ENCODE measurements at places on chromosomes 7 and 10.

DNA sequence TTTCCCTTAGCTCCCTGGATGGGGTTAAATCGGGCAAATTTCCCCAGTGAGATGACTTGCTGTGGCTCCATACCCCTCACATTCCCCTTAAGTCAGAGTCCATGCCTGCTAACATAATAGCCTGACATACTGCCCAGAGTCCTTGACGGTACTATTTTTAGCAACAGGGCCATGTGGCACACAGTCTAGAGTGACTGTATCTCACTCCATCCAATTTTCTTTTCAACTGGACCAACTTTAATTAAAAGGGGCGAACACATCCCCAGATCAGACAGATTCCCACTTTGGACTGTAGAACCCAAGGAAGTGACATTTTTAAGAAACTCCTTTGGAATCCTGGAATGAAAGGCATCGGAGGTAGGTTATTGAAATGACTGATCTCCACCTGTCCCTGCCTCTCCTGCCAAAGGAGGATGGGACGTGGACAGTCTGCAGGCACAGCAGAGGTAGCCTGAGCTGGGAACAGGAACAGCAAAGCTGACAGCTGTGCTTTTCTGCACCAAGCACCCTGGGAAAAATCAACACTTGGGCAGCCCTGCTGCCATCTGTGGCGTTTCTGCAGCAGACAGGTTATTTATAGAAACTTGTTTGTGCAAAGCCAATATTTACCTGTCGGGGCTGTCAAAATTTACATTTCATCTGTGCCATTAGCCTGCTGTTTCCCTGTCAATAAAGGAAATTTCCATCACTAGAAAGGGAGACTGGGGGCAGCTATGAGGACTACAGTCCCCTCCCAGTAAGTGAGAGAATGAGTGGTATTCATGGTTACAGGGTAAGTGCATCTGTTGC lies 221.5 kb upstream of the AOAH start:
- DNase-seq, result no peak

DNA sequence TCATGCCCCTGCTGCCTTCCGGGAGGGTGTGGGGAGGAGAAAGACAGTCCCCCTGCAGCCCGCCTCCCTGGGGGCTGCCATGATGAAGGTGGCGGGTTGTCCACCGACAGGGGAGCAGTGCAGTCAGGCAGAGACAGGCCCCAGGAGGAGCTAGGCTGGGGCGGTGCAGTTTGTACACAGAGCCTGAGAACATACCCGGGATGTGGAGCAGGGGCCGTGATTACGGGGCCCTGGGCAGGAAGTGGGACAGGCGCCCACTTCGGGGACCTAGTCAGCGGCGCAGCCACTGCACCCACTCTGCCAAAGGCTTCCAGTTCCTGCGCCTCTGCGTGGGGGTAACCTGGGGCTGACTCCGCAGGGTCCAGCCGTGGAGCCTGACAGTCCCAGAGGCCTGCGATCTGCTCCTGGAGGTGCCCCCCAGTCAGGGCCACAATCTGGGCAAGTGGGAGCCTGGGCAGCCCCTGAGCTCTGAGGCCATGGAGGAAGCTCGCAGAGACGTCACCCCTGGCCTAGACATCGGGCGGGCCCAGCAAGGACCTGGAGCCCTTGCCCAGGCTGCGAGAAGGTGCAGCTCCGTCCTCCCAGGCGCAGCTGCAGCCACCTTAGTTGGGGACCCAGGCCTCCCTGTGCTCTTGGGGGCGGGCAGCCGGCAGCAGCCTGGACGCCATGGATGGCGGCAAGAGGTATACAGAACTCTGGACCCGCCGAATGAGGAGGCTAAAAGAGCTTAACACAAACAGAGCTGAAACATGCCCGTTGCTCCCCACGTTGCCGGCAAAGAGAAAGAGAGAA lies 1356.8 kb downstream of the XPNPEP1 start:
- DNase-seq, result no peak

DNA sequence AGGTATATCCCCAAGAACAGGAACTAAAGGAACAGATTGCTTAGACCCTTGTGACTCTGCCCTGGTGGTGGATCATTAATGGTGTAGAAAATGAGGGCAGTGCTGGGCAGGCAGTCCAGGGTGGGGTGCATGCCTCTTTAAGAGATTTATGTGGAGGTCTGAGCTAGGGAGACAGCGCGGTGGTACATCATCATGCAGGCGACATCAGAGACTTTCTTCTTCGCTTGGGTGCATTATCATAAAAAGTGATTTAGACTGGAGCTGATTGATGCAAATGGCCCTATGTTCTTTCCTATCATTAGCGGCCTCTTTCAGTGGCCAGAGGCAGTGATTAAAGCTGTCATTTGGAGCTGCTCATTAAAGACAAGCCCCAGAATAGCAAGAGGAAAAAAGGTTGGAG lies 519.1 kb upstream of the GALNT17 start:
- no peak for DNase-seq

DNA sequence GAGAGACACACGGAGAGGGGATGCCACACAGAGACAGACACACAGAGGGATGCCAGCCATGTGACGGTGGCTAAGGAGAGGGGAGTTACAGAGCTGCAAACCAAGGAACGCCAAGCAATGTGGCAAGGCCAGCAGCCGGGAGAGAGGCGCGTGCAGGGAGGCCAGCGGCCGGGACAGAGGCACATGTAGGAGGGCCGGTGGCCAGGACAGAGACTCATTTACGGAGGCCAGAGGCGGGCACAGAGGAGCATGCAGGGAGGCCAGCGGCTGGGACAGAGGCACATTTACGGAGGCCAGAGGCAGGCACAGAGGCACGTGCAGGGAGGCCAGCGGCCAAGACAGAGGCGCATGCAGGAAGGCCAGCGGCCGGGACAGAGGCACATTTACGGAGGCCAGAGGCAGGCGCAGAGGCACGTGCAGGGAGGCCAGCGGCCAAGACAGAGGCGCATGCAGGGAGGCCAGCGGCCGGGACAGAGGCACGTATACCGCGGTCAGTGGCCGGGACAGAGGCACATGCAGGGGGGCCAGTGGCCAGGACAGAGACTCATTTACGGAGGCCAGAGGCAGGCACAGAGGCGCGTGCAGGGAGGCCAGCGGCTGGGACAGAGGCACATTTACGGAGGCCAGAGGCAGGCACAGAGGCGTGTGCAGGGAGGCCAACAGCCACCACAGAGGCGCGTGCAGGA lies 40.4 kb downstream of the INSIG1 start:
- DNase-seq, result no peak

- DNase-seq, result no peak
These were observed 110.9 kb downstream of the SGMS1 start for GRCh38 chr10:50512743-50513416.

DNA sequence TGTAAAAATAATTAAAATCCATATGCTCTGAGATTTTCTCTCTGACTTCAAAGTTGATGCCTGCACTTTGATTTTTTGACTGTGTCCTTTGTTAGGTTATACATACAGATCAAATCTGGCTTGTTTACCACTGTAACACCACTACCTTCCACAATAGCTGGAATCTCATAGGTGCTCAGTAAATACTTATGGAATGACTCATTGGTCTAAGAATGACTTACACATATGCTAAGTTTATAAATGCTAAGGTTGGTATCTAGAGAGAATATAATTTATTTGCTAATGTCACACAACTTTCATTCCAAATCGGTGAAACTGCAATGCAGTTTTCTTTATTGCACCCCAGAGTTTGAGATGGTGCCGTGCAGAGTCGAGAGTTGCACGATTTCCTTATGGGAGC lies 578.5 kb downstream of the SH2D4B start:
- DNase-seq, result no peak

DNA sequence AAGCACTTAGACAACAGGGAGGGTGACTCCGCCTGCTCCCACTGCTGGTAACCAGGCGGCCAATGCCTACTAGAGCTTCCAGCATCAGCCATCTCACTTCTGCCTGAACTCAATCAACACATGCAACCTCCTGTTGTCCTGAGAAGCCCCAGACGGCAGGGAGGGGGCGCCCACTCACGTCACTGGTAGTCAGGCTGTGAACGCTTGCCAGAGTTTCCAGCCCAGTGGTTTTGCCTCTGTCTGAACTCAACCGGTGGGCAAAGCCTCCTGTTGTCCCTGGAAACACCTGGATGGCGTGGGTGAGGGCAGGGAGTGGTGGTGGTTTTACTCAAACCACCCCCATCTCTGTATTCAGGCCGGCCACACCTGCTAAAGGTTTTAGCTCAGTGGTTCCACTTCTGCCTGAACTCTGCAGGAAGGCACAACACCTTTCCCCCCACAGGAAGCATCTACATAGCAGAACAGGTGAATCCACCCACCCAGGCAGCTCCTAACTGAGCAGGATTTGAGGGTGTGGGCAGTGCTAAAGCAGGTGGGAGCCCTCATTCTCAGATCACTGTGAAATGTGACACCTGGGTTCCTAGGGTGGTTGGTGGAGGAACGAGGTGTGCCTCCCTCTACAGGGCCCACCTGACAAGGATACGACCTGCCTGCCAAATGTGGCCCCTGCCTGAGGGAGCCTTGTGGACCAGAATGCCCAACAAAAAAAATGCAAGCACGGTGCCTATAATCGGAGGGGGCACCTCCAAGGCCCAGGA lies 563.0 kb upstream of the SEMA3D start:
- DNase-seq, result no peak

DNA sequence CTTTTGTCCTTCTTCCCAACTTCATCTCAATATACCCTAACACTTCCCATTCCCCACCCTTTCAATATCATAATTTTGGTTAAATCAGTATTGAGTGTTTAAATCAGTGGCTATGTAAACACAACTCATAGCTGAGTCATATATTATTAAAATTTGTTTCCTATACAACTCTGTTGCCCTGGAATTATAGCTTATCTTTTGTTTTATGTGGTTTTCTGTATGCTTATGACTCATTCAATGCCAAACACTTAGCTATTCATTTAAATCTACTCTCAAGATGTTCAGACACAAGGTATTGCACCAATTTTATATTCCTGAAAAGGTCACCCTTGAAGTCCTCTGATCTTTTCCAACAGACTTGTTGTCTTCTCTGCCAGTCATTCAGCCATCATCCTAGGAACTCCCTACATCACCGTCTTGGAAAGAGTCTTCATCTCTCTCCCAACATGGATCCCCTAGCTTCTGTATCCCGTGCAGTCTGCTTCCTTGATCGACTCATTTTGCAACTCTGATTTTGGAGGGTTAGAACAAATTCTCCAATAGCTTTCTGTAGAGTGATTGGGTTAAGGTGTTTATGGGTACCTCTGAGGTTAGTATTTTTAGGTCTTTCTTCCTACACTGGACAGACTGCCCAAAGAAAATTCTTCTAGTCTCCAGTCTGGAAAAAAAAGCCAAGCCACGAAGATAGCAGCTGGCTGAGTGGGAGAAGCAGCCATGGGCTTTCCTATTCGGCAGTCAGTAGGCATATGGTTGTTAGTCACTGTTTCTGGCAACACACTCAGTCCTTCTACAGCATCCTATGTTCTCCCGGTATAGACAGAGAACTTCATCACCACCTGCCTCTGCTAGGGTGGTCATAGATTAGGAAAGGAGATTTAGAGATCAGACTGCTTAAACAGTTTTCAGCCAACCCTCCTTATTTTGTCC lies 102.1 kb downstream of the CRPPA start:
- DNase-seq, result no peak

- no peak for DNase-seq
These were observed 647.4 kb downstream of the XPNPEP1 start for GRCh38 chr10:109275960-109276359.

GRCh38 chr7:81487516-81487915 lies 282.3 kb downstream of the HGF start:
- no peak for DNase-seq

DNA sequence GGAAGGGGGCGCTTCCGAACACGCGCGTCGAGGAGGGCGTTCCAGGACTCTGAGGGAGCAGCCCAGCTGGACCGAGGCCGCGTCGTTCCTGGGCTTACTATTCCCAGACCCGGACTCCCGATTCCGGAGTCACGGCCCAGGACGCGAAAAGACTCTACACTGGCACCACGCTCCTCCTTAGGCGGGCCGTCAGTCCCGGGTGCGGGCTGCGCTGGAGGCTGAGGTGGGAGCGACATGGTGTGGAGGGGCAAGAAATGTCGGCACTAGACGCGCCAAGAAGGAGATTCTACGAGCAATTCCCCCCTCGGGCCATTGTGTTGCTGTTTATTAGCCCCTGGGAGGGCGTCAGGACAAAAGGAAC lies 584 bp upstream of the RUNDC3B start:
- no peak for DNase-seq

- no peak for DNase-seq
These were observed 12.4 kb upstream of the PRKAR1B start for GRCh38 chr7:739455-739982.

DNA sequence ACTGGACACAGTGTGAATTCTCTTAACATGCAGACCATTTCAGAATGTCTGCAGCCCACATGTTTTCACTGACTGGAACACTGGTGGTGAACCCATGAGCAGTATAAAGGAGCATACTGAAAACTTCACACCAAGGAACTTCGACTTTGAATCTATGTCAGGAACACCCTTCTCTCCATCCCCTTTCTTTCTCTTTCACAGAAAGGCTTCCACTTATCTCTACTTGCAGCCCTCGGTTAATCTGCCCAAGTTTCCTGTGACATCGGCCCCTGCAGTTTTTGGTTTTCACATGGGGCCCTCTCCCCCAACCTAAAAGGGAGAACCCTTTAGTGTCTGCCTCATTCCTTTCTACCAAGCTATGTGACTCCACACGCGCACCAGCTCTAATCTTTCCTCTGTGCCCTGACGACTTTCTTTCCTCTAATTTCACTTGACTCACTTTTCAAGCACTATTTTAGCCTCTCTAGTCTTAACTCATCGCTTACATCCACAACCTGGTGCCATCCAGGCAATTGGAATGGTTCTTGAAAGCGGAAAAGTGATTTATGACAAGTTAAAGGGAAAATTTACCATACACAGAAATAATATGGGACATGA lies 70.1 kb downstream of the RELN start:
- no peak for DNase-seq

DNA sequence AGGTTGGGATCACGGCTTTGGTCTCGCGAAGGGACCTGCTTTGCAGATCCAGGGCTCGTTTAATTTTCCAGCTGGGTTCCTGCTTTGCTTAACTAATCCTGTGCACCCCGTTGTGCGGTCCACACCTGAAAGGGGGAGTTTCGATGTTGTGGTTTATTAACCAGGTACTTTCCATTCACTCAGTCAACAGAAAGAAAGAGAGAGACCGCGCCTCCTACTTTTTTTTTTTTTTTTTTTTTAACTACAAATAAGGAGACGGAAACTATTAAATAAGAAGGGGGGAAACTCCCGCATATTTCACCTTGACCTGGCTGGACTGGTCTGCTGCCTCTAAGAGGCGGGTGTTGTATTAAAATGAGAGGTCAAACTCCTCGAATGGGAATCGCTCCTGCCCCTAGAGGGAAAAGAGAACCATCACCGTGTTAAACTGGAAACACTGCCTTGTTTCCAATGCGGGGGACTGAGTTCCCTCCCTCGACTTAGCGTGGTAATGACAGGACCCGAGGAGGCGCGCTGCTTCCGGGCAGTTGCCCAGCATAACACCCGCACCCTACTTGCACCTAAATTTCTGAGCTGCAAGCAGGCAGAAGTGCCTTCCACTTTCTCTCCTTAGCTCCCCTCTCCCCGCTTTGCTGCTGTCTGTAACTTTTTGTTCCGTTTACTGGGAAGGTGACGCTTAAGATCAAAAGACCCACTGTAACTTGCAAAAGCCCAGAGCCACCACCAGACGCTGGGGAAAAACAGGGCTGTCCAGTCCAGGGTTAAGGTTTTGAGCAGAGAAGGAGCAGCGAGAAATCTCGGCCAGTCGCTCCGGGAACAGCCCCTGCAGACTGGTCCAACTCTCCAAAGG lies 1.1 kb upstream of the ITGB8 start:
- no peak for DNase-seq
